ENCODE measurements at places on chromosomes 16 and 17.

- no peak for DNase-seq
Measured at GRCh38 chr17:57068707-57069106, 16.3 kb upstream of the AKAP1 start.

GRCh38 chr17:74212913-74213791, at the start of gene TTYH2:
Gene TTYH2, plus strand, starts transcription at chr17:74213571. Its CDS starts 17 bp downstream, at chr17:74213588.
- peak; percentile 72 for DNase-seq

DNA sequence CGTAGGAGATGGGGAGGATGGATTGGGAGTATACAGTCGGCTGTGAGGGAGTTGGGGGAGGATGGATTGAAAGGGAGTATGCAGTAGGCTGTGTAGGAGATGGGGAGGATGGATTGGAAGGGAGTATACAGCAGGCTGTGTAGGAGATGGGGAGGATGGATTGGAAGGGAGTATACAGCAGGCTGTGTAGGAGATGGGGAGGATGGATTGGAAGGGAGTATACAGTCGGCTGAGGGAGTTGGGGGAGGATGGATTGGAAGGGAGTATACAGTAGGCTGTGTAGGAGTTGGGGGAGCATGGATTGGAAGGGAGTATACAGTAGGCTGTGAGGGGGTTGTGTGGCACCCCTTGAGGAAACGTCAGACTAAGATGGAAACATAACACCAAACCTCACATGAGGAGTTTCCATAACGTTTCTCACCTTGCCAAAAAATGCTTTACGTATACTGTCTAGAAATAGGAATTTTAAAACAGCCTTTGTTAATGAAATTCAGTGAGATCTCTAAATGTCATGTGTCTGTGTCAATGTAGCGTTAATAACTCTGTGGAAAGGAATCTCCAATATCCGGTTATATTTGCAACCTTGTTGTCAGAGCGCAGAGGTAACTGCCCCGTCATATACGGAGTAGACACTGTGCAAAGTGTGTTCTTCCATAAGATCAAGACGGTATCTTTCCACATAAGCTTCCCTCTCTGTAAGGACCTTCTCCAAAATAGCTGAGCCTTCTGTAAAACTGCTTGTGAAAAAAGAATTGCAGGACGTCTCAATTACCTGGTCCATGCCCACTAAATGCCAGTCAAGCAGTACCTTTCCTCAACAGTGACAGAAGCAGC, 6.3 kb upstream of the VPS53 start:
- DNase-seq: no peak

DNA sequence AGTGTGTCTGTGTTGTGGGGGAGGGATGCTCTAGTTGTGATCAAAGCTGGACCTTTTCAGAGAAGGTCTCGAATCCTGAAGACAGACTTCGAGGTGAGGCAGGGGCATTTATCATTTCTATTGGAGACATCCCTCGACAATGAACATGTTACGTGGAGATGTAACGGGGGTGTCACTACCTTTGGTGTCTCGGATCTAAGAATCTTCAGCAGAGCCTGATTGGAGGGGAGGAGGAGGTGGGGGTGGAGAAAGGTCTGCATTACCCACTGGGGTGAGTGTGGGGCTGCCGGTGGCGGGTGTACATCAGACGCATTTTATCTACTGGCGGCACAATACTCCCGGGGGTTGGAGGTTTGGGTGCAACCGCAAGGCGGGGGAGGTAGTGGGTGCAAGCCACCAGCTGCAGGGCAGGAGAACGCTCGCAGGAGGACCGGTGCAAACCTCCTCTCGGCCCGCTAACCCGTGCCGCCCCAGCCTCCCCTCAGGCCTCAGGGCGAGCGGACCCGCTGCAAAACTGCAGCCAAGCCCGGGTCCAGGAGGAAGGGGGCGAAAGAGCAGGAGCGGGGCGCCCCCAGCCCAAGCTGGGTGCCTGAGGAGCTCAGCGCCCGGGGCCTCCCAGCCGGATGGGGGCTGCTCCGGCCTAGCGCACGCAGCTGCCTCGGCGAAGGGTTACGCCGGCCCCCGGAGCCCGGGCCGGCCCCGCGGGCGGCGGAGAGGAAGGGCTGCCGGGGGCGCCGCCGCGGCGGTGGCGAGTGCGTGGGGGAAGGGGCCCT, 735 bp downstream of the ZNF652 start:
- DNase-seq: peak; percentile 82

- DNase-seq: no peak
Measured at GRCh38 chr17:56598466-56598865, 5.0 kb downstream of the NOG start.

GRCh38 chr17:50218071-50218759, 16.8 kb upstream of the COL1A1 start:
- no peak for DNase-seq

DNA sequence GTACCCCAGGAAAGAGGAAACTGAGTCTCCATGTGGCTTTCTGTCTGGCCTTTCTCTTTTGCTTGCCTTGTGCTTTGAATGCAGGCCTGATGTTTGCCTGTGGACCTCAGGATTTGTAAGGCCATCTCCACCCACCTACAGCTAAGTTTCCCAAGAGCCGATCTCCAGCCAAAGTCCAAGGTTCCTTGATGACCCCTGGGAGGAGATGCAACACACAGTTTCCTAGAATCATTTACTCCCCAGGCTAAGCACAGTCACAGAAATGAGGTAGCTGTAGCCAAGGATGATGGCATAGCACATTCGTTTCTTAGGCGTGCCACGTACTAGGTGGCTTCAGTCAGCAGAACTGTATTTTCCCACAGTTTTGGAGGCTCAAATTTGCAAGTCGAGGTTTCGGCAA, 595.4 kb downstream of the MAF start:
- no peak for DNase-seq

DNA sequence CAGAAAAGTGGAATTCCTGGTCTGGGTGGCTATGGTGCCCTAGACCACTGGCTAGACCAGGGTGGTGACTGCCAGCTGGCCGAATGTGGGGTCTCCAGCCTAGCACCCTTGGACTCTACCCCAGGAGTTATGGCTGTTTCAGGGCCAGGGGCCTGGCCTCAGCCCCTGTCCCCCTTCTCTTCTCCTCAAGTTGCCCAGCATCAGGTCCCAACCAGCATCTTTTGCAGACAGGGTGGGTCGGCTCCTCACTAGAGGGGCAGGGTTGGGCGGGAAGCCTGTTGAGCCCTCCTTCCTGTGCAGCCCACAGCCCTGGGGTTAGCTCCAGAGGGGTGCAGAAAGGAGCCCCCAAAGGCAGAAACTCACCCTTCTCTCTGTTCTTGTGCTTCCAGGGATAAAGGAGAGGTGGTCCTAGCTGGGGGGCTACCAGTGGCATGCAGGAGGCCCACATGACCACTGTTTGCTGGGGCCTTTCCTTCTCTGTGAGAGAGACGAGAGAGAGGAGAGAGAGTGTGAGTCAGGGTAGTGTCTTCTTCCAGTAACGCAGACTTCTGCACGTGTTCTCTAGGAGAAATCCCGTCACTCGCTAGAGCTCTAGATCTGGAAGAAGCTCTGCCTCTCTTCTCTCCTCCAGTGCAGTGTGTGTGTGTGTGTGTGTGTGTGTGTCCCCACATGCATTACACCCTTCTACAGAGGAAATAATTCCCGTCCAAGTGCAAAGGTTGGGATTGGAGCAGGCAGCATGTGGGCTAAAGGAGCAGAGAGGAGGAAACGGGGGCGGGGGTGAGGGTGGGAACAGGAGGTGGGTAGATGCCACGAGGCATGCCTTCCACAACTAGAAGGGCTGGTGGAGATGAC, 209.4 kb downstream of the SEC14L1 start:
- no peak for DNase-seq

GRCh38 chr17:77200711-77201110, 59.9 kb downstream of the SEC14L1 start:
- no peak for DNase-seq

GRCh38 chr17:58318065-58318481, 10.5 kb downstream of the TSPOAP1 start:
- peak; percentile 0 for DNase-seq

DNA sequence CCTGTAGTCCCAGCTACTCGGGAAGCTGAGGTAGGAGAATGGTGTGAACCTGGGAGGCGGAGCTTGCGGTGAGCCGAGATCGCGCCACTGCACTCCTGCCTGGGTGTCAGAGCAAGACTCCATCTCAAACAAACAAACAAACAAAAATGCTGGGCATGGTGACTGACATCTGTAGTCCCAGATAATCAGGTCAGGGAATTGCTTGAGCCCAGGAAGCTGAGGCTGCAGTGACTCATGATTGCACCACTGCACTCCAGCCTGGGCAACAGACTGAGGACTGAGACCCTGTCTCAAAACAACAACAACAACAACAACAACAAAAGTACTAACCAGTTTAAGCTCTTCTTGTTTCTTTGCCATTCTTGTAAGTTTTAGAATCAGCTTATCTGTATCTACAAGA, 383.0 kb upstream of the PMFBP1 start:
- DNase-seq: no peak

DNA sequence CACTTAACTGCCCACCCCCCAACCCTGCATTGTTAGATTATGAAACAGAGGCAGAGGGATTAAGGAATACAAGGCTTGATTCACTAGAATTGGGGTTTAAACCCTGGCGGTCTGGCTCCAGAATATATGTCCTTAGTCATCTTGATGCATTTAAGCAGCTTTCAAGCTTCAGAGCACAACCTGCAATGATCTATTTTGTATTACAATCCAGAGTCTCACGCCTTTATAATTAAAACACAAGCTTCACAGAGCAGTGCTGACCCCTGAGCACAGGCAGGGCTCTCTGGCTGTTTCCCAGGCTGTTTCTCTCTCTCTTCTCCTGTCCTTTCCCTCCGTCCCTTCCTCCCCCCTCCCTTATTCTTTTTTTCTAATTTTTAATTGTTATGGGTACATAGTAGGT, 209.1 kb downstream of the SPECC1 start:
- DNase-seq: no peak

DNA sequence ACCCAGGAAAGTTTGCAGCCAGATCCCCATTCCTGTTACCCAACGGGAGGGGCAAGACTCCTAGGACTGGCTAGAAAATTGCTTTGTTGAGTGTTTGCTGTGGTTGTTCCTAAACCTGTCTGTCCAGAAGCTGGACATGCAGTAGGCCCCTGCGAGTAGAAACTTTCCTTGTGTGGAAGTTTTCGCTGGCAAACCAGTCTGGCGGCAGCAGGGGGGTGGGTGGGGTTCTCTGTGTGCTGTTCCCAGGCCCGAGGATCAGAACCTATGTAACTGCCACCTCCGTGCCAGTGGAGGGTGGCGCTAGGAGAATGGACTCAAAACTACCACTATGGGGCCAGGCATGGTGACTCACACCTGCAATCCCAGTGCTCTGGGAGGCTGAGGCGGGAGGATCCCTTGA, 9.2 kb downstream of the SGSM2 start:
- no peak for DNase-seq

DNA sequence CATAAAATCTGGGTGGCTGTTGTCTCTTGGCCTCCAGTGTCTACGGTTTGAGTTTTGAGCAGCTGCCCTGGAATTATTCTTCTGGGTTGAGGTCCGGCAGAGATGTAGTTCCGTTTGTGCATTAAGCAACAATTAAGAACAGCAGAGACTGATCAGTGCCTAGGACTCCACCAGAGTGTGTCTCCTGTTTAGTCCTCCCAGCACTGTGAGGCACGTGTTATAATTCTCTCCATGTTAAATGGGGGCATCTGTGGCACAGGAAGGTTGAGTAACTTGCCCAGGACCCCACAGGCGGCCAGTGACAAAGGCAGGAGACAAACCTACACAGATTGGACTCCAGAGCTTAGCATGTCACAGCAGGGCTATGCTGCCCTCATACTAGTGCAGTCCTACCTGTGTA, 225.1 kb downstream of the CBLN1 start:
- no peak for DNase-seq

DNA sequence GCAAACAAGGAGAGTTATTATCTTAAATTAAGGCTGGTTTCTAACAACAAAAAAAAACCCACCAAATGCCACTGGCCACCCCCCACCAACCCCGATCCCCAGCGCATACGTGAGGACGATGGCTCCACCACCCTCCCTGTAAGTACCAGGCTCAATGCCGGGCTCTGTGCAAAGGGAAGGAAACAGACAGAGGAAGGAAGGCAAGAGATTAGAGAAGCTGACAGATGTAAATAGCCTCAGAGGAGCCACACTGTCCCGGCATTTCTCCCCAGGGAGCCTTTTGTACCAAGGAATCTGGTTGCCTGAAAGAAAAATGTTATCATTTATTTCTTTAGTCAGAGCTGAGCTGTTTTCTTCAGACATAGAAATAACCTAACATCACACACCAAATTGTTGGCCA, 13.1 kb downstream of the SOST start:
- no peak for DNase-seq

DNA sequence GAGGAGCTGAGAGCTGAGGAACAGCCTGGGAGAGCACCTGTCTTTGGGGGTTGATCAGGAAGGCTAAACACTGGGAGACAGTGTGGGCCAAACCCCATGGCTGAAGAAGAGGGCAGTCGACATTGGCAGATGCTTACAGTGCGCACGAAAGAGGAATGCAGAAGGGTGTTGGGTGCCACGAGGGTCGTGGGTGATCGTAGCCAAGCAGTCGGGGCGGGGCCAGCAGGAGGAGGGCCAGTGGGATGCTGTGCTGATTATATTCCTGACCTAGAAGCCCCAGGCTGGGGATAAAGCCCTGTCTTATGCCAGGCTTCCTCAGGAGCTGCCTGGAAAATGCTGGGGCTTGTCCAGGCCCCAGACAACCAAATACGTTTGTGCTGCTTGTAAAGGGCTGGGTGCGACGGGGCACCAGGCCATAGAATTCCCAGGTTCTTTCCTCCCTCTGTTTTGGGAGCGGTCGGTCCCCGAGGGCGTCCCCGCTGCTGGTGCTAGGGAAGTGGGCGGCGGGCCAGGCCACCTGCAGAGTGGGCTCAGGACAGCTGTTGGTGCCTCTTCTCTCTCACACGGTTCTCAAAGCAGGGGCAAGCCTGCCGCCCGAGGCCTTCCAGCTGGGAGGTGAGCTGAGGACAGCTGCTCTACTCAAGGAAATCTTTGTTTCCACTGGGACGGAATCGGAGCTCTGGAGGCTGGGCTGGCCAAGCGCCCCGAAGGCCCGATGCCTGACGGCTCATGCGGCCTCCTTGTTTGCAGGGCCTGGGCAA, 10.0 kb downstream of the C1QTNF1 start:
- DNase-seq: no peak

- DNase-seq: peak; percentile 91
Measured at GRCh38 chr17:28951991-28952975, 965 bp upstream of the PHF12 start.

GRCh38 chr16:15597822-15598647, 44.9 kb downstream of the MARF1 start:
- no peak for DNase-seq

DNA sequence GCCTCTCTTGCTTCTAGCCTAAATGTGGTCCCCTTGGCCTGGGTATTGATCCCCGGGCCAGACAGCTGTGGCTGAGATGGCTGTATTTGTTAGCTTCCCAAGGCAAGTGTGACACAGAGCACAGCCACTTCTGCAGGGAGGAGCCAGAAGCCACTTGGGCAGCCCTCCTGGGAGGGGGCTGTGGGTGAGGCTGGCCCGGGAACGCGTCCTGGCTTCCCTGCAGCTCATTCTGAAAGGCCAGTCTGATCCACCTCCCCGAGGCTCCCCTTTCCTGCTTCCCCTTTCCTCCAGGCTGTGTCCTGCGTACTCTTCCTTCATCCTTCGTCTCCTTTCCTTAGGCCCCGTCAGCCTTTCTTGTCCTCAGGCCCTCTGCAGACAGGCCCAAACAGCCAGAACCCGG, 8.0 kb downstream of the SERPINF2 start:
- DNase-seq: no peak

Data from T-helper 9 cell (primary cell).